Activated T-cell treated with anti-CD3 and anti-CD28 coated beads, Interleukin-2, amount 50 U/mL, for 72 hours (primary cell): ENCODE measurements at places on chromosomes 2 and 18.

GRCh38 chr2:71716697-71717624 lies 263.6 kb downstream of the DYSF start:
- DNase-seq, result no peak

- no peak for DNase-seq
Measured at GRCh38 chr2:46973673-46974072, 58.1 kb upstream of the MCFD2 start.

GRCh38 chr2:144082327-144082726 lies 437.6 kb downstream of the ZEB2 start:
- DNase-seq, result no peak

- DNase-seq, result peak; percentile 19
Measured at GRCh38 chr2:28750316-28751251, 1.0 kb upstream of the PPP1CB start.

DNA sequence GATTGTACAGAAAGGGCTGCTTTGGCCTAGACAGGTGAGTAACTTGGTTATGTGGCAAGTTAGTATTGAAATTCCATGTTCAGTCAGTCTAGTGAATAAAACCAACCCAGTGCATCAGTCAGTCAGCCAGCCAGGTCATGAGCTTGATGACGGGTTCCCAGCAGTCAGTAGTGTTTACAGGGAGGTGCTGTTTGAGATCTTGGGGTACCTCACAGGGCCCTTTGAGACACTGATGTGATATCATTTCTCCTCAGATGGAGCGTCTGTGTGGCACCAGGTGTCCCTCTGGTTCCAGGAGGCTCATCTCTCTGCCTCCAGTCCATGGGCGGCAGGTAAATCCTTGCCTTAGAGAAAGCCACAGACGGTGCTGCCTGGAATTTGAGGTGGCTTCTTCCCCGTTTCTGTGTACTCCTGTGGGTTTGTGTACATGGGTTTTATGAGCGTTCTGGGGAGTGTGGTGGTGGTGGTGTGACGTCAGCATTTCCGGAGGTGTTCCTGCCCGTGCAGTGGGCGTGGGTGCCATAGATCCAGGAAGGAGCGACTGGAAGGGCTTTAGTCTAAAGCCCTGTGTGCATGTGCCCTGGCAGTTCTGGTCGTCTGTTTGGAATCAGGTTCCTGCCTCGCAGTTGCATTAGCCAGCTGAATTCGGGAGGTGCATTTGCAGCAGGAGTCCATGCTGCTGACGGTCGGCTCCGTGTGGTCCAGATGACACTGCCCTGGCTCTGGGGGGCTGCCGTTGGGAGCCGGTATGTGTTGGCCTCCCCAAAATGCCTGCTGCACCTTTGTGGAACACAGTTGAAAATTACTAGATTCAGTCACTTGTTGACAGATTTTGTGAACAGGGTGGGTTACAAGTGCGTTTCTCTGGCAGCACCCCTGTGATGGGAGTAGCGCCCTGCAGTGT lies 2.1 kb downstream of the CTDP1 start:
- peak; percentile 44 for DNase-seq

- DNase-seq, result no peak
Measured at GRCh38 chr2:15364561-15364960, 196.6 kb downstream of the NBAS start.
